ENCODE measurements at places on chromosomes 5 and 9.
A peak's percentile ranks its signal among the peaks of the same experiment; 100 is the strongest.

GRCh38 chr5:171989946-171990712, 16.3 kb downstream of the FBXW11 start:
- DNase-seq = no peak

DNA sequence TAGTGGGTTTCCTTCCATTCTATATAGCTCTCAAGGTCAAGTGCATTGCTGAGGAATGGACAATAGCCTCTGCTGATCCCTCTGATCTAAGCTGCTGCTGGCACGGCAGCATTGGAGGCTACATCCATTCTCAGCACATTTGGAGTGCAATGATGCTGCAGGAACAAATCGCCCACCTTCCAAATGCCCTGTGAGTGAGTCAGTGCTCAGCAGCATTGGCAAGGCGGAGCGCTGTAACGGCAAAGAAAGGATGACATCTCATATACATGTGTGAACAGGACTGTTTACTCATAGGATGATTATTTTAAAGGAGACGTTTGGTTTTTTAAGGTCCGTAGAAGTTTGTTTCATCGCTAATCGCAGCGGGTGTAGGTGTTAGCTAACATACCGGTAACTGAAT, 408.7 kb downstream of the ARHGEF28 start:
- no peak for DNase-seq

GRCh38 chr5:34913072-34913471, 2.2 kb downstream of the RAD1 start:
- DNase-seq = no peak

DNA sequence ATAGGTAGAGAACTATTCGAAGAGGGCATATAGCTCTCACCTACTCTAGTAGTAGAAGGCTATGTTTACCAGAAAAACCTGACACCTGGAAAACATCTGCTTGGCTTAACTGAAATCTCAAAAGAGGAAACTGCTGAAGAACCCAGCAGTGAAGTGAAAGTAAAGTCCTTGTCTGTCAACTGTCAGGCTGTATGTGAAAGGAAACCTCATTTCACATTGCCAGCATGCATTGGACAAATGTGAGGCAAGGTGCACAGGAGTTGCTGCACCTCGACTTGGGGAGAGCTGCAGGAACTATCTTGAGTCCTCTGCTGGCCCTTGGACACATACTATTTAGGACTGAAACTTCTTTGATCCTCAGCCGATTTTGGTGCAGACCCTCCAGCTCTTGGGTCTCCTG, 53.3 kb downstream of the NREP start:
- DNase-seq = no peak

DNA sequence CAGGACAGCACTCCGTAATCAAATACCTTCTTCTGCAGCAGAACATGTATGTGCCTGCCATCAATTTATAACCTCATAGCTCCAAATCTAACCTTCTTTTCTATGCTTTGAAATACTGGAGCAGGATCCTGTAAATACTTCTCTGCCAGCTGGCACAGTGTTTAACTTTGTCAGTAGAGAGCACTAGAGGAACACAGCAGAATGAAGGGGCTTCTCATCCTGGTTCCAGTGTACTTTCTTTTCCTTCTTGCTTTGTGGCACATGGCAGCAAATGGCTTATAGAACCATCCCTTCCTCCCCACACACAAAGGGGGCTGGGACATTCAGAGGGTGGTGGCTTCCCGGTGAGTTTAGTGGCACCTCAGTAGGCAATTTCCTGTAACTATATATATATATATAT, 3.8 kb upstream of the FBXW11 start:
- DNase-seq = no peak

DNA sequence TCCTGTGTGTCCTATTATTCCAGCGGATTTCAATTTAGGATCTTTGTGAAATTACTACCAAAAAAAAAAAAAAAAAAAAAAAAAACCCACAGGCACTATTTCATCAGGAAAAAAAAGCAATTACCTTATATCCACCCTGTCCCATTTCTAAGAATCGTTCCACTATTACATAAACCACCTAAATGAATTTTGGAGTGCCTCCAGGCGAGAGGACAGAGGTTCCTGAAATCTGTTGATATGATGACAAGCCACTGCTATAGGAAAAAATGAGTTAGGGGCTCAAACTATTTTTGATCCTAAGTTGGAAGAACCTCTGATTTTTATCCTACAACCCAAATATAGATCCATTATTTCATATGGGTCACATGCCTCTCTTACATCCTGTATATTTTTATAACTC, 177.9 kb downstream of the GNAQ start:
- DNase-seq = no peak

GRCh38 chr5:117271656-117272055, 697.0 kb upstream of the SEMA6A start:
- DNase-seq = no peak

GRCh38 chr9:89937051-89937450, 332.2 kb downstream of the GADD45G start:
- no peak for DNase-seq

DNA sequence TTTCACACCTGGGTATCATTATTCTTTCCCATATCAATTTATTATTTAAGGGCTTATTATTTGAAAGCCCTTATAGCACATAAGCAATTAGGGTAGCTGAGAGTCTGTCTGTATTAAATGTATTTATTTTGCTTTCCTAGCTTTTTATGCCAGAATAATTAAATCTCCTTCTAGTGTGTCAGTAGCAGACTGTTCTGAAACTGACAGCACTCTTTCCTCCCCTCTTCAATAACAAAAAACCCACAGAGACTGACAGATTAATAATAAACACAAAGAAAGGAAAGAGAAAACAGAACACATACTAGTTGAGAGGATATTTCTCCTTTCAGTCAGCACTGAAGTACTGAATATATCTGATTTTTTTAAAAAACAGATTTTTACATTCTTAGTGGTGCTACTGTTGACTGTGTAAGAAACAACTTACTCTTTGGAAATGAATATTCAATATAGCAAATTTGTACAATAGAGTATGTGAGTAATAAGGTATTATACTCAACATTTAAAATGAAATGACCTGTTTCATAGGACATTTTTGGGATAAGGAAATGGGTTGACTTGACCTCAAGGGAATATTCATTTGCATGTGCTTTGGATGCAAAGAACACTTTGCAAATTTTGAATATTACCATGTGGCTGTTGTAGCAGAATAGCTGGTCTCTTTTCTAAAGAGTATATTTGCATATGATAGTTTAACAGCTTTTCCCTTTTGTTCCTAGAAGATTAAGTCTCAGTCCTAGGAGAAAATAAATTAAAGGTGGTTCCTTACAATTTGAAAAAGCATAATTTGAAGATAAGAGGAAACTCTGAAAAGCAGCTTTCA, 208.3 kb downstream of the SPATA31D1 start:
- DNase-seq = no peak

GRCh38 chr9:71839668-71840067, 71.3 kb downstream of the ABHD17B start:
- DNase-seq = no peak

- no peak for DNase-seq
Observed at GRCh38 chr9:16221366-16221765, 649.1 kb downstream of the BNC2 start.

DNA sequence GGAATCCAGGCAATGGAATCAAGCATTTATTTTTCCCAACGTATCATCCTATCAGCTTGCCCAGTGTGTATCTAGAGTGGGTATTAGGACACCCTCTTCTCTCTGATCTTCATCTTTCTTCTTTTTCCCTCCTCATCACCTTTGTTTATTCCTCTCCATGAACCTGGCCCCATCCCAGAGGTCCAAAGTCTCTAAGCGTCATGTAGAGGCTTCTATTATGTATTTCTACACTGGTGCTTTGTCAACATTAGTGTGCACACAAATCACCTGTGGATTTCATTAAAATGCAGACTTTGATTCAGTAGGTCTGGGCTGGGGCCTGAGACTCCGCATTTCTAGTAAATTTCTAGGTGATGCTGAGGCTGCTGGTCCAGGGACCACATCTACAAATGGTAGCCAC, 19.8 kb upstream of the PIP5K1B start:
- DNase-seq = no peak

DNA sequence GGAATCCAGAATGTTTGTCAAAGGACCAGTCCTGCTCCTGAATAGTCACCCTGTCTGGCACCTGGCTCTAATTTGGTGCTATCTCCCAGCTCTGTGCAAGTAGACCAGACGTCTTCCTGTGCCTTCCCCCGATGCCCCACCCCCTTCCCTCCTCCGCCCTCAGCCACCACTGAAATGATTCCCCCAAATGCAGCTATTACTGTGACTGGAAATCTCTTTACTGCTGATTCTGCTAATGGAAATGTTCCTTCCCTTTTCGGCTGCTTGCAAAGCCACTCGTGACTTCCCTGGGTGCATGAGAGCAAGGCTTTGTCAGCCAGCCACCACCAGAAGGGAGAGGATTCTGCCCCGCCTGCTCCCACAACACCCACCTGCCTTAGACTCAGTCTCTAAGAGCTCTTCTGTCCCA, 11.4 kb downstream of the ASTN2 start:
- no peak for DNase-seq

DNA sequence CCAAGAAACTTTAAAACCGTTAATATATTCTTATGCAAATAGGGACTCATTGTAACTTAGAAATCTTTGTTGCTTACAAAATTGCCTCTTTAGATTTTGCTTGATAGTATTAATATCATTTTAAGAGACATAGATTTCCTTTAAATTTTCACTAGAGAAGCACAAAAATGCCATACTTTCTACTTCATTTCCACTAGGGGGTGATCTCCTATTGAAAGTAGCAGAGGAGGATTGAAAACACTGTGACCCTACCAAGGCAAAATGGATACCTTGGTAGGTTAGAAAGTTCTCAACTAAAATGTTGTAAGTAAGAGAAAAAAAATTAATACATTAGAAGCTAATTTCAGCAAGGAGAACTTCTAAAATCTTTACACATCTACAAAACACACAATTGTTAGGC, 204.9 kb downstream of the CHSY3 start:
- no peak for DNase-seq

DNA sequence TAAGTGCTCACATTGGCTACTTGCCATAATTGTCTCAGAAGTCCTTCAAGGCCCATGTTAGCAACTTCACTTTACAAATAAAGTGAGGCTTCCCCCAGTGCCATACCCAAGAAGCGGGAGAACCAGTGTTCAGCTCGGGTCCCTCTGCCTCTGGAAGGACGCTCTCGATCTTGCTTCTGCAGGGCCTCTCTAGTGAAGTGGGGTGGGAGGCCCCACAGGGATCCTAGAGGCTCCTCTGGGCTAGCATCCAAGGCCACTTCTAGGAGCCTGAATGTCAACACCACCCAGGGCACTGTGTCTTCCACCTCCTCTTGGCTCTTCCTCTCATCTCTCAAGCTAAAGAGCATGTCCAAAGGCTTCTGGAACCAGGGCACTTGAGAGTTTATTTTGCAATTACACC, 282.5 kb downstream of the GADD45G start:
- DNase-seq = no peak

DNA sequence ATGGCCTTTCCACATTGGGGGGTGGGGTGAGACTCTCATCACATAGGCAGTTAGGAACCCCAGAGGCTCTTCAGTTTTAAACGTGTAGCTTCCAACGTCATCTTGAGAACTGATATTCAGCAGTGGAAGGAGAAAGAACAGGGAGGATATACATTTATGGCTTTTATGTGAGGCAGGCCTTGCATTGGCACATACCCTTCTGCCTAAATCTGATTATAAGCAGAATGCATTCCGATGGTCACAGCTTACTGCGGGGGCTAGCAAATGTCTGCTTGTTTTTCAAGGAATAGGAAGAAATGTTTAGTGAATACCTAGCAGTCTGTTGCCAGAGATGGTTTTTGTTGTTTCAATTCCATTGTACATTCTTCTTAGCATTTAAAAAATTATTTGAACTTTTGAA, 98.9 kb upstream of the DHFR start:
- no peak for DNase-seq

DNA sequence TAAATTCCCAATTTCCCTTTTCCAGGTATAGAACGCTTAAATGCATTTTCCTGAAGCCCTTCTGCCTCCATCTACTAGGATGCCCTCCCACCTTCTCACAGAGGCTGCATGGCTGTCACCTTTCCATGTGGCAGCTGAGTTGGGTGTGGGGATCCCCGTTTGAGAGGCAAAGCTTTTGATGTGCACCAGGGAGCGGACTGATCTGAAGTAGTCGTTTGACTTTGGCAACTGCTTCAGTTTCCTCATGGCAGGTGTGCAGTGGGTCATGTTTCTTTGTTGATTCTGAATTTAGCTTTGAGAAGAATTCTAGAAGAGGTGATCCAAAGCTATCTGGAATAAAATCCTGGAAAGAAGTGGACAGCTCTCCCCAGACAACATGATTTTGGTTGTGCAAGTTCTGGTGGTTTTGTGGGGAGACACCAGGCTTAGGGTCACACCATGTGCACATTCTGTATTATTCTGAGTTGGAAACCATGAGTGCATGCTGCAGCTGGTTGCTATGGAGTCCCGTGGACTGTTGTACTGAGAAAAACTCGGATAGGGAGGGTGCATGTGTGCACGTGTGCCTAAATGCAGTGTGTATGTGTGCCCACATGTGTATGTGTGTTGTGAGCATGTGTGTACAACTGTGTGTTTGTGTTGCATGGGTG, 63.5 kb downstream of the GADD45G start:
- no peak for DNase-seq

GRCh38 chr9:106866243-106866642, 3.3 kb downstream of the ZNF462 start:
- no peak for DNase-seq

GRCh38 chr9:36102742-36103495, 33.6 kb upstream of the GLIPR2 start:
- DNase-seq = peak; percentile 77

DNA sequence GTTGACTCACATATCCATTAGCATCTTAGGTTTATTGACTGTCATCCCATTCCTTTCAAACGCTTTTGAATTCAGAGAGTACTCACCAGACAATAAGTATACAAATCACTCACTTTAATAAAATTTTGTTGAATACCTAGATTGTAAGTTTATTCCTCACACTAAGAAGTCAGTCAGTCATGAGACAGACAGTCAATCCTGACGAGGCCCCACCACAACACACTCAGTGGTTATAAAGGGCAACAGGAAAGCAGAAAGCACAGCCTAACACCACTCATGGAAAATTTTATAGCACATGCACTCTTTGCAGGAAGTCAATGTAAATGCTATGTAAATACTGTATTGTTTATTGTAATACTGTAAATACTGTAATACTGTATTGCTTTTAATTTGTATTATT, 176.3 kb upstream of the PTGER4 start:
- DNase-seq = no peak

DNA sequence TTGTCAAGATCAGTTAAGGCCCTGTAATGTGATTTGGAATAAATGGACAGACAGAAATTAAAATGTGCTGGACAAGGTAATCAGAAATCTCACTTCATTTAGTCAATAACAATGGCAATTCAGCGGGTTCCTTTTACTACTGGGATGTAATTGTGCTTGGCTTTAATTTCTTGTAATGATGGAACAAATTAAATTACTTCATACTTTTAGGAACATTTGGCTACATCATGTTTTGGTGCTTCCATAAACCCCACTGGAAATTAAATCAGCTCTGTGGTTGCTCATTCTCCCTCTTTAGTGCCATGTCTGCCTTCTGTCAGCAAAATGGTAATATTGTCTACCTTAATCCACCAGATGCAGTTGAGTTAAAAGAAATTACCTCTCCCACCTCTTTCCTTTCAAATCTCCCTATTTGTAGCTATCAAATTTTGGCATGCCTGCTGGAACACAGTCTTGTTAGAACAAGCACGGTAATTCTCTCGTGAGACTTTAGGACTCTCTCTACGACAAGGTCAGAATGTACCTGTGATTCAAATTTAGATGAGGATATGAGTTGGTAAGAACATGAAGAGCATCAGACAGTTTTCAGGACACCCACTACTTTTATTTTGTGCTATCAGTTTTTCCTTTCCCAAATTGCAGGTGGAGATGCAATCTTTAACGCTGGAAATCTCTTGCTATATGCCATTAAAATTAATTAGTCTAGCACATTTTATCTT, 476.3 kb downstream of the RAB3C start:
- no peak for DNase-seq

GRCh38 chr9:131773911-131774379, 34.1 kb upstream of the RAPGEF1 start:
- no peak for DNase-seq

Measured in stimulated activated CD4-positive, alpha-beta T cell treated with anti-CD3 and anti-CD28 coated beads, TNF-alpha, amount 100 ng/mL, for 4 hours (primary cell).